ENCODE measurements at places on chromosomes 2 and 18.

GRCh38 chr18:38369772-38370690 lies 804.4 kb upstream of the CELF4 start:
- no peak for DNase-seq

- no peak for DNase-seq
Observed at GRCh38 chr2:75256485-75256884, 57.2 kb upstream of the TACR1 start.

DNA sequence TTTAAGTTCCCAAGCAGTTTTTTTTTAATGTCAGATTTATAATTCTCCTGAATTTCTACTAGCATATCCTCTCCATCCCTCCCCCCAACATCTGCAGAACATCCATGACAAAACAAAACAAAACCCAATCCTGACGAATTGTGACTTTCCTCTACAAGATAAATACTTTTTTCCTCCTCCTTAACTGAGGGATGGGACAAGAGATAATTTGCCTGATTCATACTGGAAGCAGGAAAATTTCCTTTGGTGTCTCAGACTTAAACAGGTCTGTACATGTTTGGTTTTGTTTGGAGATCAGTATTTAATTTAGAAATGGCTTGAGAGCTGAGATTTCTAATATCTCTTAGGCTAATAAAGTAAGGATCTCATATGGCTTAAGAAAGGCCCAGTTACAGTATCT lies 2.2 kb downstream of the CAVIN2 start:
- DNase-seq, result no peak

DNA sequence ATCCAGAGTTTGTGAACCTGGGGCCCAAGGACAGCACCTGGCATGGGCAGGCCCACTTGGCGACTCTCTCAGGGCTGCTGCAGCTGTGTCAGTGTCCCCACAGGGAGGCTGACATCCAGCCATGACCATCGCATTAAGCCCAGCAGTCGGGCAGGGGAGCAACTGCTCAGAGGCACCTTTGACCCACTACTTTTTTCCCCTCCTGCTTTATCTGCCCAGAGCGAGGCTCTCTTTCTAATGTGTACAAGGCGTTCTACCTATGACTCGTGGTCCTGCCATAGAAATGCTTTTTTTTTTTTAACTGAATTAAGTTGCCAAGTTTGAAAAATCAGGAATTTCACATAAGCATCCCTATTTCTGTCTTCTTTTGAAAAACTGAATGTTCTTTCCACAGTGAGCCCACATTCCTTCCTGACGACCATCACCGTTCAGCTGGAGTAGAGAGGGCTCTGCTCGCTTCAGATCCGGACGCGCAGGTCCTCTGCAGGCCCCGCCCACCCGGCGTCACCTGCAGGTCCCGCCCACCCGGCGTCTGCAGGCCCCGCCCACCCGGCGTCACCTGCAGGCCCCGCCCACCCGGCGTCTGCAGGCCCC lies 403 bp upstream of the CLUL1 start:
- DNase-seq, result peak; percentile 60

DNA sequence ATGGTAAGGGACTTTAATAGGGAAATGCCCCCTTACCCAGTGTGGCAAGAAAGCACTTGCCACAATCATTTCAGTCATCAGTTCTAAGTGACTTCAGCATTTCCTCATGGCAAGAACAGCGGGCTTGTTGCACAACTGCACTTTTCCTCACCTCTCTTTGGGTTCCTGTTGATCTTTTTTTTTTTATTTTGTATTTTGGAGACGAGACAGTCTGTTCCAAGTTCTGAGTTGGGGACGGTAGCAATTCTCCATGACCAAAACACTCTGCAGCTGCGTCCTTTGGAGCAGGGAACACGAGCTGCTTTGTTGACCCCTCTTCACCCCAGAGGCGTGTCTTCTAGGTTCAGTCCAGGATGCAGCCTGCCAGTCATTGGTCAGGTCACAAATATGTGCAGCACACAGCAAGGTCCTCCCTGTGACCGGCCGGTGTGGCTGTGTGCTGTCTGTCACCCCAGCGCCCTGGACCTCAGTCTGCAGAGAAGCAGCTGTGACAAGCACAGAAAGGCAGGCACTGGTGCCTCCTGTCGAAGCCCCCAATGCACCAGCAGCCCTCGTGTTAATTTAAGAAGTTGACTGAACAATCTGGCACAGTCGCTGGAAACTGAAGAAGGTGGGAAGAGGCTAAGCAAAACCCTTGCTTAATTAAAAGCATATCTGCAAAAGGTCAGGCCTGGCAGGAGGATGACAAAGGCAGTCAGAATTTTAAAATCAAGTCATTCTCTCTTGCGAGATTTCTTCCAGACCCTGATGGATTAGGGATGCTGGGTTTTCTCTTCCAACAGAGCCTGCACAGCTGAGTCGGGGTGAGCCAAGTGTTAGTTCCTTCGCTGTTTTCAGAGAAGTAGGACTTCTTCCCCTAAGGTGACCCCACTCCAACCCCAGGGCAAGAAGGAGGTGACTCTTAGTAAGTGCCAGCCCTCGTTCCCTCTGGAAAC lies 96.7 kb upstream of the COPS8 start:
- DNase-seq, result peak; percentile 38

DNA sequence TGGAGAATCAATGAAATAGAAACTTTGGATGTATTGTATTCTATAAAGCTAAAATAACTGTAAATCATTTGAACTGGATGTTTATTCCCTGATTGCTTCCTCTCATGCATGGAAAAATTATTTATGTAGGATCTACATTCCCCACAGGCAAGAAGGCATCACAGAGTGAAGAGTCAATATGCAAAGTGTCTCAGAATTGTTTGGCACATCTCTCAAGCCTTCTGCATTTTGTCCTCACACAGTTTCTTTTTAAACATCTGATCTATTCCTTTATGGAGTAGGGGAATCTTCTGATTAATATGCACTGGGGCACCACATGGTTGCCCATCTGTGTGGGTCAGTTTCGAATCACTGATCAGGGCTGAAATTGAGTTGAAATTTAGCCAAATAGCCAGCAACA lies 465.4 kb downstream of the ZNF804A start:
- no peak for DNase-seq

DNA sequence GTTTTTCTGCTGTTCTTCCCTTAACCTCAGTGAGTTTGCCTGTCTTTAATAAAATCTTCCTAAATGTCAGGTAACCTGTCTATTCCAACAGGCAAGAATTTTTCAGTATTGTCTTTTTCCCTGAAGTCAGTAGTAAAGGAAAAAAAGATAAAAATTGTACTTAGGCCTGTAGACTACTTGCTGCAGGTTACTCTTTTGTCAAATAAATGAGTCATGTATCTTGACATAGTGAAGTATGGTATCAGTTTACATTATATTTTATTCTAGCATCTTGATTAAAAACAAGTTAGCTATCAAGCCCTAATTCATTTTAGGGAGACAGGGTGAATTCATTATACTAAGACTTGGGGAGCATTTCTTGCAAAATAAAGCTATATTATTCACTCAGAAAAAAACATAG lies 59.8 kb downstream of the ITGA4 start:
- DNase-seq, result no peak

DNA sequence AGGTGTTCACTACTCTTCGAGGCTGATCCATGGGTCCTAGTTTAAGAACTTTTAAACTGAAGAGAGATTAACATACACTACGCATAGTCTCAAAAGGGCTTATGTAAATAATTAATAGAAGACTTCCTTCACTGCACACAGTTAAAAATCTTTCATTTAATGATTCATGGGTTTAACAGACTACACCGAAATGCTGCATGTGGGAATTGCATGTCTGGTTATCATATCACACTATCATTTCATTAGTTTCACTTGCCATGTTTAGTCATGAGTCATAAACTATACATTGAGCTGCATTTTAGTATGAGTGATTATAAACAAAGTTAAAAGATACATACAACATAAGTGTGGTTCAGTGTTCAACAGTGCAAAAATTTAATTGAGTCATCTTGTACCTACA lies 31.2 kb downstream of the GLS start:
- no peak for DNase-seq

DNA sequence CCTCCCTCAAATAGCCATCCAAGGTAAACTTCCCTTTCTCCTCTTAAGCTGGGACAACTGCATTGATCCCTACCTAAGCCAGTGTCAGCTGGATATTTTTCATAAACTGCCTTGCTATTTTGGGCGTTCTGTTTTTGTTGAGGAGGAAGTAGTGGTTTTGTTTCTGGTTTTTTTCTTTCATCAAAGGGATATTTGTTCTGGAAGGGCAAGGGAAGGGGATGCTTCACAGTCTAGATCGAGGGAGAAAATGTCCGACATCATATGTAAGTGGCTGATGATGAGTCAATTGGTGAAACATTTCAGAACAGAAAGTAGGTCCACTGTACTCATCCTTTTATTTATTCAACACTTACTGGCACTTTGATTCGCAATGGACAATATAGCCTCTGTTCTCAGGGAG lies 31.0 kb downstream of the TANC1 start:
- no peak for DNase-seq

GRCh38 chr2:36125702-36126101 lies 229.9 kb upstream of the CRIM1 start:
- DNase-seq, result no peak

DNA sequence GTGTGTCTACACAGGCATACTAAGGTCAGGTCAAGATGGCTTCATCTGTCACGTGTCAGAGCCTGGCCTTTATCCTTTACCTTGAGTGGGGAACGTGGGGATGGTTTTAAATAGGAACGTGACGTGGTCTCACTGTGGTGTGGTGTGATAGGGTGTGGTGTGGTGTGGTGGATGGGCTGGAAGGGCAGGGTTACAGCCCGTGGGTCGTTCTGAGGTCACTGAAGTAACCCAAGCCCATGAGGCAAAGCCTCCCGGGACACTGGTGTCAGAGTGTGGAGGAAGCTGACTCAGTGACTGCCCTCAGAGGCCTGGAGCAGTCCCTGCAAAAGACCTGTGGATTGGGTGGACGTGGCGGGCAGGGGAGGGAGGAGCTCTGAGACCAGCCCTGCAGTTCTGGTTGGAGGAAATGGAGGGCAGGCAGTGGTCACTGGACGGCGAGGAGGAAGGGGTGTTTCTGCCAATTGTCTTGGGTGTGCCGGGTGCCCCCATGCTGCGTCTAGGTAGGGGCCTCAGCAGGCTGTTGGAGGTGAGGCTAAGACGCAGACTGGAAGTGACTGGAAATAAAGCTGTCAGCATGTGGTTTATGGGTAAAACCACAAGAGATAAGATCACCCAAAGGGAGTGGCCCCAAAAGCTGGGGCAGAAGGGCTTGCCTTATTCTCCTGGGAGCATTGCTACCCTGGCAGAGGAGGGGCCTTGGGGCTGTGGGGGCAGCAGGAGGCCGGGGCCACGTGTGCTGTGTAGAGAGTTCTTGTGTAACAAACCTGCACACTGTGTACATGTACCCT lies 84.8 kb downstream of the SH3RF3 start:
- DNase-seq, result no peak

- DNase-seq, result no peak
Observed at GRCh38 chr2:238518172-238518820, 91.6 kb downstream of the ASB1 start.

GRCh38 chr18:37598966-37599896 lies 33.6 kb upstream of the CELF4 start:
- no peak for DNase-seq

- peak; percentile 36 for DNase-seq
Observed at GRCh38 chr18:58682429-58683069, 11.3 kb downstream of the MALT1 start.

- DNase-seq, result no peak
Observed at GRCh38 chr2:8907764-8908288, 70.4 kb upstream of the KIDINS220 start.

DNA sequence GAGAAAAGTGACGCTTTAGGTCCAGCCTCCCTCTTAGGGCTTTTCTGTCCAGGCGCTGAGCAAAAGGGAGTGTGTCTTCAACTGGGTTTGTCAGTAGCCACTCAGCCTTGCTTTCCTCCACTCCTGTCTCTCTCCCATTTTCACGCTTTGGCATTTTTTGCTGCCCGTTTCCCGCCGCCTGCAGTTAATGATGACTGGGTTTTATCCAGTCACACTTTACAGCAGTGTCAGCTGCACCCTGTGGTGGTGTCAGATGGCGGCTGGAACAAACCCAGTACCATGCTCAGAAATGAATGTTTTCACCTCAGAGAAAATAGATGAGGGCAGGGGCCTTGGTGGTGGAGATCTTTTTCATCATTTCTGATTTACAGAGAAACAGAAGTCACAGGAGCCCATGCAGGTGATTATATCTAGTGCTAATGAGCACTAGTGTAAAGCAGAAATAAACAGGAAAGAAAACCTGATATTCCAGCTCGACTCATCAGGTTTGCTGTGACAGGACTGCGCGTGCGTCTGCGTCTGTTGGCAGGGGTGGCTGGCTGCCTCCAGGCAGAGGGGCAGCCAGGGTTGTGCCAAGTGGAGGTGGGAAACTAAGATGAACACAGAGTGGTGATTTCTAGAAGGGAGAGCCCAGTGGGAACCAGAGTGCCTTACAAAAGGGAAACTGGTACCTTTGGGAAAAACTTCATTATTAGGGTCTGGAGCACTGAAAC lies 139.9 kb downstream of the TANC1 start:
- DNase-seq, result no peak

DNA sequence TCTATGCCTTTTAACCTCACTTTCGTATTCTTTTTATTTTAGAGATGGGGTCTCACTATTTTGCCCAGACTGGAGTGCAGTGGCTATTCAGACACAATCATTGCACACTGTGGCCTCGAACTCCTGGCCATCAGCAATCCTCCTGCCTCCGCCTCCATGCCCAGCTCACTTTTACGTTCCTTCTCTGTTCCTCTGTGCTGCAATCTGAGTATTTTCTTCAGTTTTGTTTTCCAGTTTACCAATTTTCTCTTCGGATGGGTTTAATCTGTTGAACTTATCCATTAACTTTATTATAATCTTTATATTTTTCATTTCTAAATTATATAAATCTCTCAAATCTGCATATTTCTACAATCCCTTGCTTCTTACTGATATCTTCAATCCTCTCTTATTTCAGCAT lies 38.6 kb downstream of the SIGLEC15 start:
- DNase-seq, result no peak

DNA sequence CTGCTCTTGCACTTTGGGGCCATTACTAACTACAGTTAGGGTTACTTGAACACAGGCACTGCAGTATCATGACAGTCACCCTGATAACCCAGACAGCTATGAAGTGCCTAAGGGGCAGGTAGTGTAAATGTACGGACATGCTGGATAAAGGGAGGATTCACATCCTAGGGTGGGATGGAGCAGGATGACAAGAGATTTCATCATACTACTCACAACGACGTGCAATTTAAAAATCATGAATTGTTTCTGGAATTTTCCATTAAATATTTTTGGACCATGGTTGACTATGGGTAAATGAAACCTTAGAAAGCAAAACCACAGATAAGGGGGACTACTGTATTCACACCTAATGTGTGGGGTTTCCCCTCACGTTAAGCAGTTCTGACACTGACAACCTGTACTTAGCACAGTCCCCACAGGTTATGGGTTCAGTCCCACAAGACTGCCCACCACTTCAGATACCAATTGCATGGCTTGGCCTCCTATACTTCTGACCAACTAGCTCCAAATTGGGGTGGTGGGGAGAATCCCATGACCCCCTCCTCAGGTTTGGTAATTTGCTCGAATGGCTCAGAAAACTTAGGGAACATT lies 75.8 kb downstream of the NAT8 start:
- DNase-seq, result no peak

Data from HuH-7 (cell line).